ENCODE measurements at places on chromosomes 5 and 9.

DNA sequence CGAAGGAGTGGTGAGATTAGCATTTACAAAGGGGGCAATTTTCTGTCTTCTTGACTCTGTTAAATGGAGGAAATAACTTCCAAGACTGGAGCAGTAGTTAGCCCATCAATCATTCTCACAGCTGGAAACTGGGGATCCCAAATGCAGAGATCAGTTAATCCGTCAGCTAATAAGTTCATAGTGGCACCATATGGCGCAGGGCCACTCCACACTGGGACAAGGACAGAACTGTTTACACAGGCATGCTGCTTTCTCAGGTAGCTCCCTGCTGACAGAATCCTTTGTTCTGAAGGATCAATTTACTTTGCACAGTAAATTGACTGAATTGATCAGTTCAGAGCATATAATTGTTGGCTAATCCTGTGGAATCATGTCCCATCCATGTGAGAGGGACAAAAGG, 395.7 kb downstream of the TMEM161B start:
- no peaks in the 10 kb centered on the region for H3K4me1 ChIP-seq
- no peak overlapping the region for H3K4me3 ChIP-seq
- no peaks in the 10 kb centered on the region for H3K27me3 ChIP-seq

DNA sequence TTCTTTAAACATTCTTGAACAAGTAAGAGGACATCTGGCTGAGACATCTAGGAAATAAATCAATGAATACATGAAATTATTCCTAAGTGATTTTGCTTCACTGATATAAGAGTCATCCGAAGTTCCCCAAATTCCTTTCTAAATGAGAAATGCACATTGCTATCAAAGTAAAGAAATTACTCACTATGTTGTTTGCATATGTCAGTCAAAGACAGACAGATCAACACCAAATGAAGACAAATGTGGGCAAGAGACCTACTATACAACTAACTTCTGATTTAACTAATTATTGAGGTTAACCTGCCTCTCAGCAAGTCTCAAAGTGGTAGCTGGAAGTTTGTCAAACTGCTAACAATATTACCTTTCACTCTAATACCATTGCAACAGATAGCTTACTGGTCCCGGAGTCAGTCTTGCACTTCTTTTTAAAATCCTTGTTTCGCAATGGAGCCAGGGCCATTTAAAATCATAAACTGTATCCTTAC, 13.2 kb downstream of the TUT7 start:
- no peak for DNase-seq
- H3K4me1 ChIP-seq = no peaks in the 10 kb centered on the region
- H3K27ac ChIP-seq = no peak overlapping the region
- no peaks in the 10 kb centered on the region for H3K27me3 ChIP-seq
- peaks cover 82% of the 10 kb centered on the region for H3K36me3 ChIP-seq

GRCh38 chr5:59285300-59286016, 608.1 kb downstream of the PDE4D start:
- no peak overlapping the region for H3K4me3 ChIP-seq
- no peaks in the 10 kb centered on the region for H3K27me3 ChIP-seq
- H3K36me3 ChIP-seq = no peaks in the 10 kb centered on the region
- no peaks in the 10 kb centered on the region for H3K4me1 ChIP-seq
- no peak for DNase-seq
- no peak overlapping the region for H3K27ac ChIP-seq

- no peak for DNase-seq
- H3K27ac ChIP-seq = no peak overlapping the region
- no peaks in the 10 kb centered on the region for H3K4me1 ChIP-seq
- H3K27me3 ChIP-seq = no peaks in the 10 kb centered on the region
- no peak overlapping the region for H3K4me3 ChIP-seq
Observed at GRCh38 chr5:37015795-37016666, 139.5 kb downstream of the NIPBL start.

DNA sequence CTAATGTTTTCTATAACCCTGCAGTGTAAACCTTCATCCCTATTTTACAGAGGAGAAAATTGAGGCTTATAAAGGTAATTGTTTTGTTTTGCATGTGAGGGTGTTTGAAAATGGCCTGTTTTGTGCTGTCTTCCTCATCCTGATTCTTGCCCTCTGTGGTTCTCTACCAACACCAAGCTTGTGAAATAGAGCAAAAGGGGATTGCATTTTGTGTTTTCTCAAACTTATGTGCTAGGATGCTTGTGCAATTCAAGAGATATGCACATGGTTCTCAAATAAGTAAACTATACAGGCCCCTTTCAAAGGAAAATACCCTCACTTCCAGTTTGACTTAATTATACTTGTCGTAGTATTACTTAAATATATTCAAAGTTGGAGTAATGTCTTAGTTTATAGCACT, 17.2 kb downstream of the PAM start:
- no peaks in the 10 kb centered on the region for H3K27me3 ChIP-seq
- H3K27ac ChIP-seq = no peak overlapping the region
- no peaks in the 10 kb centered on the region for H3K4me1 ChIP-seq
- DNase-seq = no peak
- H3K4me3 ChIP-seq = no peak overlapping the region

DNA sequence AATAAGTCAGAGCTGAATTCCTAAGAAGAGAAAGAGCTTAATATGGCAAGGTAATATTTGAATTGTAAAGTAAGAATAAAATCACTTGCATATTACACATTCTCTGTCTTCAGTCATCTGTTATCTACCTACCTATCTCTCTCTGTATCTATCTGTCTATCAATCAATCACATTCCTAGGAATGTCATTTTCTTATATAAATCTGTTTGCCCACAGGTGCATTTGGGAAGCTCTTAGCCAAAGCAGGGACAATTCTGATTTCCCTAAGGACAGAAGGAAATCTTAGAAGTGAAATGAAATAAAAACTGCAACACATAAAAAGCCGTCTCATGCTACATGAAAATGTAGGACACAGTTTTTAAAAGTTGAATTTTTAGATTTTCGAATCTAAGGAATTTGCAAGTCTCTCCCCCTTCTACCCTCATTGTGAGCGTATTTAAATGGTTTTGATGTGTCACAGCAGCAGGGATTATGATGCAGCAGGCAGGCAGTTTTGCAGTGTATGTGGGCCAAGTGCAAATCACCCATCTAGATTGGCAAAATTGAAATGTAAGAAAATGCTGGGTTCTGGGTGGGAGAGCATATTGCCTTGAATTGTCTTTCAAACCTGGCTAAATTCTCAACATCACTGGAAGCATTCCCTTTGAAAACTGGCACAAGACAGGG, 155.7 kb downstream of the ACER2 start:
- no peak for DNase-seq
- no peaks in the 10 kb centered on the region for H3K27me3 ChIP-seq
- no peak overlapping the region for H3K27ac ChIP-seq
- H3K4me3 ChIP-seq = no peak overlapping the region

DNA sequence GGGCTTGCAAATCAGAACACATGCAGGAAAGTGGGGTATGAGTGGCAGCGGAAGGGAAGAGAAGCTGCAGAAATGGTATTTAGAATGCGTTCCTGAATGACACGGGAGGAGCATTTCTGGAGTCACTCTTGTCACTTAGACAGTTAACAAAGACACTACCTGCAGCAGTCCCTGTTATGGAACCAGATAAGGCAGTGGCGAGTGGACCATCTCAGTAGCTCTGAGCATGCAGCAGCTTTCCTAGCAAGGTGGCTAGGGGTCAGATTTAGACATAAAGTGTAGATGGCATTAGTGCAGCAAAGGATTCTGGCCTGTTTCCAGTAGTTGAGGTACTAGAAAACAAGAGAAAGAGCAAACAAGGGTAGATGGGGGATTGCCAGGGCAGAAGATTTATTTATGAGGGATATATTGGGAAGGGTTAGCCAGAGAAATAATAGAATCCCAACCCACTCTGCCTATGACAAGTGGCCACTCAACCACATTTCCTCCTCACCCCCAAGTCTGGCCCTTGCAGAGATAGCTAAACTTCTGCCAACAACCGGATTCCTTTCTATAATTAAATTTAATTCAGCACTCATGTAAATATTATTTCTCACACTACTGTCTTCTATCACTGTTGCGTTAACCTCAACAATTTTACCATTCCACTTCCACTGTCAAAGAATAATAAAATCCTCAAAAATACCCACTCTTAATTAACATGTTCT, 201.6 kb downstream of the DCP2 start:
- H3K4me1 ChIP-seq = no peaks in the 10 kb centered on the region
- no peak for DNase-seq
- H3K27me3 ChIP-seq = peaks cover 2% of the 10 kb centered on the region
- H3K36me3 ChIP-seq = no peaks in the 10 kb centered on the region
- no peak overlapping the region for H3K27ac ChIP-seq

- no peaks in the 10 kb centered on the region for H3K36me3 ChIP-seq
- no peaks in the 10 kb centered on the region for H3K4me1 ChIP-seq
- DNase-seq = no peak
Observed at GRCh38 chr9:98667005-98667640, 41.6 kb downstream of the GABBR2 start.

GRCh38 chr5:175434800-175435199, 9.2 kb downstream of the DRD1 start:
- H3K4me3 ChIP-seq = no peak overlapping the region
- H3K27me3 ChIP-seq = peaks cover 5% of the 10 kb centered on the region
- DNase-seq = no peak
- H3K4me1 ChIP-seq = no peaks in the 10 kb centered on the region
- H3K27ac ChIP-seq = no peak overlapping the region
- H3K36me3 ChIP-seq = no peaks in the 10 kb centered on the region

GRCh38 chr9:91810286-91810905, 139.6 kb downstream of the ROR2 start:
- peaks cover 7% of the 10 kb centered on the region for H3K36me3 ChIP-seq
- H3K4me3 ChIP-seq = no peak overlapping the region
- no peak overlapping the region for H3K27ac ChIP-seq
- no peaks in the 10 kb centered on the region for H3K27me3 ChIP-seq
- DNase-seq = no peak

- no peak overlapping the region for H3K27ac ChIP-seq
- H3K4me1 ChIP-seq = no peaks in the 10 kb centered on the region
- no peak overlapping the region for H3K4me3 ChIP-seq
- no peaks in the 10 kb centered on the region for H3K27me3 ChIP-seq
Observed at GRCh38 chr5:159548517-159548916, 218.2 kb upstream of the IL12B start.

GRCh38 chr5:79563247-79563590, 49.0 kb upstream of the TENT2 start:
- no peaks in the 10 kb centered on the region for H3K27me3 ChIP-seq
- H3K36me3 ChIP-seq = no peaks in the 10 kb centered on the region
- no peak overlapping the region for H3K4me3 ChIP-seq
- no peak for DNase-seq

- DNase-seq = no peak
- H3K4me1 ChIP-seq = no peaks in the 10 kb centered on the region
- no peak overlapping the region for H3K4me3 ChIP-seq
- H3K27ac ChIP-seq = no peak overlapping the region
- no peaks in the 10 kb centered on the region for H3K27me3 ChIP-seq
Observed at GRCh38 chr5:116883875-116884274, 309.3 kb upstream of the SEMA6A start.

DNA sequence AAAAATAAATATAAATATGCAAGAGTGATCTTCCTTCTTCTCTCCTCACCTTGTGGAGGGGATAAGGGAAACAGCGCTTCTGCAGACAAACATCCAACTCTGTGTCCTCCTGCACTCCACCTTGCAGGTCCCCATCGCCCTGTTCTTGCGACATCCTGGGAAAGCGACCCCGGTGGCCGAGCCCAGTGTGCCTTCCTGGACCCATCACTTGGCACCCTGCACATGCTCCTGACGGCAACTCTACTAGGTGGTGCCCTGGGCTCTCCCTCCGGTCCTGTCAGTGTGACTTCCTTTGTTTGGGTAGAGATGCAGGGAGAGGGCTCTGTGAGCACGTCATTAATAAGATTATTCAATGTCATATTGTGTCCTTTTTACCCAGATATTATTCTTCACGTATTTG, 266.0 kb upstream of the ADAMTS16 start:
- peaks cover 8% of the 10 kb centered on the region for H3K27me3 ChIP-seq
- no peak overlapping the region for H3K27ac ChIP-seq
- DNase-seq = no peak
- no peaks in the 10 kb centered on the region for H3K4me1 ChIP-seq

GRCh38 chr9:127783111-127784008, 2.5 kb upstream of the CDK9 start:
- DNase-seq = no peak
- H3K36me3 ChIP-seq = peaks cover 16% of the 10 kb centered on the region
- peaks cover 48% of the 10 kb centered on the region for H3K4me1 ChIP-seq

- H3K27me3 ChIP-seq = peaks cover 13% of the 10 kb centered on the region
- no peak overlapping the region for H3K27ac ChIP-seq
- H3K4me3 ChIP-seq = no peak overlapping the region
- peaks cover 2% of the 10 kb centered on the region for H3K4me1 ChIP-seq
Observed at GRCh38 chr9:4495537-4495936, 5.3 kb downstream of the SLC1A1 start.

DNA sequence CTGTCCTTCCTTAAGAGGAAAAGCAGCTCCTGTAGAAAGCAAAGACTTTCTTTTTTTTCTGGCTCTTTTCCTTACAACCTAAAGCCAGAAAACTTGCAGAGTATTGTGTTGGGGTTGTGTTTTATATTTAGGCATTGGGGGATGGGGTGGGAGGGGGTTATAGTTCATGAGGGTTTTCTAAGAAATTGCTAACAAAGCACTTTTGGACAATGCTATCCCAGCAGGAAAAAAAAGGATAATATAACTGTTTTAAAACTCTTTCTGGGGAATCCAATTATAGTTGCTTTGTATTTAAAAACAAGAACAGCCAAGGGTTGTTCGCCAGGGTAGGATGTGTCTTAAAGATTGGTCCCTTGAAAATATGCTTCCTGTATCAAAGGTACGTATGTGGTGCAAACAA, 42.3 kb downstream of the NR4A3 start:
- H3K36me3 ChIP-seq = no peaks in the 10 kb centered on the region
- no peaks in the 10 kb centered on the region for H3K4me1 ChIP-seq

DNA sequence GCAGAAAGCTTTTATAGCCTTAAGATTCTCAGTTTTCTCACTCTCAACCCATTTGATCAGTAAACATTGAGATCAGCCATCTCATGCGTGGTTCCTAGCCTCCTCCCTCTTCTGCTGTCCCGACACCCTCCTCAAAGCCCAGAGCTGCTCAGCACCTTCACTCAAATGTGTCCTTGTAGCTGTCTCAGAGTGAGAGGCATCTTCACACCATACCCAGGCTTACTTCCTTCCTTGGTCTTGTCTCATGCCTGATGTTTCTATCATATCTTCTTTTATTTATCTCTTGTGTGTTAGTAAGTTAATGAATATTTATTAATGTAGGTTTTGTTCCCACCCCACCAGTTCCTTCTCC, 72.4 kb upstream of the SNX2 start:
- H3K27me3 ChIP-seq = no peaks in the 10 kb centered on the region
- no peak overlapping the region for H3K4me3 ChIP-seq
- no peak overlapping the region for H3K27ac ChIP-seq
- no peaks in the 10 kb centered on the region for H3K36me3 ChIP-seq
- no peak for DNase-seq

DNA sequence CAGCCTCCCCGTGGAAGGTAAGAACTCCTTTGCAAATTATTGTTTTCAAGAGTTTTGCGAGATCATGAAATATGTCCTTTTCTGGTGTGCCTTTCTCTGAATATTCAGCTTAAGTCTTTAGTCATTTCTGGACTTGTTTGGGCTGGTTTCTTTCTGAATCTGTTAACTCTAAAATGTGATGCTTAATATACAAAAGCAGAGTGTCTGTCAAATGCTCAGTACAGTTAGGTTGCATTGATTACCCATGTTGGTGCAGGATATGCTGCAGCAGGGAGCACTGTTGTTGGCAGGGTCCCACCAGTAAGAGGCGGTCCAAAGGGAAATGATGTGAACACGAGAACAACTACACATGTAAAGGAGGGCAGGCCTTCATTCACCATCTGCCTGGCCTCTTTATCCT, 47.7 kb downstream of the SPTAN1 start:
- no peaks in the 10 kb centered on the region for H3K4me1 ChIP-seq
- H3K36me3 ChIP-seq = no peaks in the 10 kb centered on the region
- H3K27ac ChIP-seq = no peak overlapping the region
- H3K4me3 ChIP-seq = no peak overlapping the region
